RPMI8226 (cell line): ENCODE measurements at places on chromosomes 11 and 22.
A peak's percentile ranks its signal among the peaks of the same experiment; 100 is the strongest.

DNA sequence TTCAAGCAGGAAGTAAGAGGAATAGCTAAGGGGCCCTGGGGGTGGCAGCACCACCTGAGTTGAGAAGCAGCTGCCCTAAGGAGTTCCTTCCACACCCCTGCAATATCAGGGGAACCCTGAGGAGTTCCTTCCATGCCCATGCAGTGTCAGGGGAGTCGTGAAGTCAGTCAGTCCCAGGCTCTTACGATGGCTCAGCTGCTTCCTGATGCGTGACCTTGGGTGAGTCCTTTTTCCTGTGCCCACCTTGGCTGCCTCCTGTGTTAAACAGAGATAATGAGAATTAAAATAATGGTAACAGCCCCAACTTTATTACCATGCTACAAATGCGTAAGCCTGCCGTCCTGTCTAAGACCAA, 181.1 kb downstream of the MIAT start:
- DNase-seq: no peak

DNA sequence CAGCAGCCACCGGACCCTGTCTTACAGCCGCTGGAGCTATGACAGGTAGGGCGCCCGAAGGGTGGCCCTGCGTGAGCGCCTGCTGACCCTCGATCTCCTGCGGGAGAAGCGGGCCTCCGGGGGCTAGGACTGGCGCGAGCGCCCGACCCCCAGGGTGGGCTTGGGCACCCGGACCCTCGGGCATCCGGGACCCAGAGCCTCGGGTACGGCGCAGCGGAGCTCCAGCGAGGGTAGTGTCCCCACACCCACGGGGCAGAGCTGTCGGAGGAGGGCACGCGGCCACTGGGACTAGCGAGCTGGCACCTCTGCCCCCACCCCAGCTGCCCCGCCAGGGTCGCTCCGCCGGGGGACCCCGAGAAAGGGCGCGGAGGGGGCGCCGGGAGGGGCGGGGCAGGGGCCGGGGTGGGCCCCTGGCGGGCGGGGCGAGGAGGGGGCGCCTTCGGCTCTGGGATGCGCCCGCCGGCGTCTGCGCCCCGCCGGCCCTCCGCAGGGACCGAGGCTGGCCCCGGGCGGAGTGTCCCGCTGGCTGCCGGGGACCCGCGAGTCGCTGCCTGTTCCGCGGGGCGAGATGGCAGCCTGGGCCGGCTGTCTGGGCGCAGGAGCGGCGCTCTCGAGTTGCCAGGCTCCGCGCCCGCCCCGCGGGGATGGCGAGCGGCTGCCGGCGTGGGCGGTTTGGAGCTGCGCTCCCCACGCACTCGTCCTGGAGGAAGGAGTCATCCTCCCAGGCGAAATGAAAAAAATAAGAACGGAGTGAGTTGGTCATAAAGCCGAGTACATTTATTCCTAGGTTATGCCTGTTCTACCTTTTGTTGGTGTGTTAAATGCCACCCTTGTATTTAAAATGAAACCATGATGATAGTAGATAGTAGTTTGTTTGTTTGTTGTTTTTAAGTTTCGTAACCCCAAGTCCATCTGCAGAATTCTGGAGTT, 32.4 kb downstream of the EIF3F start:
- no peak for DNase-seq

- DNase-seq: no peak
These were observed 95.4 kb downstream of the EXT2 start for GRCh38 chr11:44190883-44191230.

DNA sequence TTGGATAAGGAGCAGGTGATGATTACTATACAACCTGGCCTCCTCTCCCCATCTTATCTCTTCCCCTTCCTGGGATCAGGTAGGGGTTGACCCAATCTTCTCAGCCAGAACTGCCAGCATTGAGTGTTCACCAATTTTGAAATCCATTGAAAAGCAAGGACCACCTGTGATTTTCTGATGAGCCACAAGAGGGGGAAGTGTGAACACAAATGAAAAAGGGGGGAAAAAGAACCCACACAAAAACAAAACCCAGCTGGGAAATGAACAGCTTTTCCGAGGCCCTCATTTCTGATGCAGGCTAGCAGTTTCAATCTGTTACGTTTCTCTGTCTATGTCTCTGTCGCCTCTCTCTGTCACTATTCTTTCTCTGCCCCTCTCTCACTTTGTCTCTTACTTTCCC, 161.9 kb downstream of the INSC start:
- no peak for DNase-seq

- DNase-seq: no peak
These were observed 2.9 kb upstream of the HDHD5 start for GRCh38 chr22:17161991-17162390.

DNA sequence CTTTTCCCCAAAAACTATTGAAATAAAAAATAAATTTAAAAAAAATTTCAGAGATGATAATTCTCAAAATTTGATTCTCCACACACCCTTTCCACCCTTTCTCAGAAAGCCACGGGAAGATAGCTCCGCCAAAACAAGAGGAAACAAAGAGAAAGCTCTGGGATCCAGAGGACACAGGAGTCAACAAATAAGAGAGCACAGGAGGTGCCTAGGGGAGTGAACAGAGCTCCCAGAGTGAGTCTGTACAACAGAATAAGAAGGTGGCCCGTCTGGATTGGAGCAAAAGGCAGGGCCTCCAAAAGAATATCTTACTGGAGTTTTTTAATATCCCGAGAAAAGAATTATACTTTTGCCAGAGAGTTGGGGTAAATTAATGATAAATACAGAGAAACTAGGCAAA, 96.3 kb upstream of the DRD2 start:
- no peak for DNase-seq

GRCh38 chr11:131495423-131495822, 125.0 kb downstream of the NTM start:
- no peak for DNase-seq

GRCh38 chr11:124920870-124921609, 2.0 kb downstream of the HEPN1 start:
- no peak for DNase-seq

GRCh38 chr11:1546536-1547466, 25.3 kb downstream of the DUSP8 start:
- DNase-seq: peak; percentile 69

DNA sequence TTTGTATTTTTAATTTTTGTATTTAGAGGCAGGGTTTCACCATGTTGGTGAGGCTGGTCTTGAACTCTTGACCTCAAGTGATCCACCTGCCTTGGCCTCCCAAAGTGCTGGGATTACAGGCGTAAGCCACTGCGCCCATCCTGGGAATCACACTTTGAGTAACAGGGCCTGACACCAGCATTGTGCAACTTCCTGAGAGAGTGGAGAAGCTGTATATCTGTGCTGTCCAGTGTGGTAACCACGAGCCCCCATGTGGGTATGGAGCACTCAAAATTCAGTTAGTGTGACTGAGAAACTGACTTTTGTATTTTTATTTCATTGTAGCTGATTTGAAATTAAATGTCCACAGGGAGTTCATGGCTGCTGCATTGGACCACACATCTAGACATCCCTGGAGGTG, 36.2 kb downstream of the MPPED1 start:
- DNase-seq: no peak

DNA sequence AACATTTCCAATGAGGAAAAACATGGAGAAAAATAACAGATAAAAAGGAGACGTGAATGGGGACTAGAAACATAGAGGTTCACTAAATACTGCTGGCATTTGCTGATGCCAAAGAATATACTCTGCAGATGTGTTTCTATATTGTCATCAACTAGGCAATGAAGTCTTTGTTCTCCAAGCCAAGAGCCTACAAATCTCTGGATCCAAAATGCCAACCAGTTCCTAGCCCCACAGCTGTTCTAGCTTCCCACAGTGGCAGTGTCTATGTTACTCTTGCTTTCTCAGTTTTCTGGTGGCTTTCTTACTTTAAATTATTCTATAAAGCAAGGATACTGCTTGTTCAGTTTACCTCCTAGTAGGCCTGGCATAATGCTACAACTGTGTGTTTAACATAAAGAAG, 977.9 kb upstream of the CCDC90B start:
- DNase-seq: no peak

DNA sequence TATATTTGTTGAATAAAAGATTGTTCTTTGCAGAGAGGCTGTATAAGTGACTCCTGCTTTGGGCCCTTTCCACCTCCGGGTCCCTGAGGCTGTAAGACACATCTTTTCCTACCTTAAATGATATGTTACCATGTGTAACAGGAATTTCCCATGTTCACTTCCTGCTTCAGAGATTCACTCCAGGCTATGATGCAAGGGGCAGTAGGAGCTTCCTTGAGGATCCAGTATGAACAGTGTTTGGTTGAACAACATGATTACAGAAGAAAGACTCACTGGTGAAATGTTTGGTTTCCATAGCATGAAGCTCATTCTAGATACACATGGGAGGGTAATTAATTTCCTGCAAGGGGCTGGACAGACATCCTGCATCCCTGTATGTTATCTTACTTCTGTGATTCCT, 25.6 kb upstream of the ZDHHC13 start:
- no peak for DNase-seq
